ENCODE measurements at places on chromosomes 5 and 9. TPM values are rescaled to one million over a fixed set of nuclear protein-coding genes. Genes with fewer than 3 reads are reported as not detected.

Gene CXCL14
- total RNA-seq = 0.12 TPM

Gene TEK
- 0.15 TPM for total RNA-seq

Gene KIF27
- total RNA-seq = 1.3 TPM

Gene ALDH1A1
- 5,926 TPM for total RNA-seq

Gene HSPB3
- not detected for total RNA-seq

Gene MARCOL
- total RNA-seq = not detected

Gene PROB1
- 0.36 TPM for total RNA-seq

Gene SLIT3
- 21.9 TPM for total RNA-seq

Gene PSAT1
- total RNA-seq = 197 TPM

Measured in A549 treated with DMSO at 1 μM for 4 hours (cell line).